ENCODE measurements at places on chromosomes 2 and 18.

DNA sequence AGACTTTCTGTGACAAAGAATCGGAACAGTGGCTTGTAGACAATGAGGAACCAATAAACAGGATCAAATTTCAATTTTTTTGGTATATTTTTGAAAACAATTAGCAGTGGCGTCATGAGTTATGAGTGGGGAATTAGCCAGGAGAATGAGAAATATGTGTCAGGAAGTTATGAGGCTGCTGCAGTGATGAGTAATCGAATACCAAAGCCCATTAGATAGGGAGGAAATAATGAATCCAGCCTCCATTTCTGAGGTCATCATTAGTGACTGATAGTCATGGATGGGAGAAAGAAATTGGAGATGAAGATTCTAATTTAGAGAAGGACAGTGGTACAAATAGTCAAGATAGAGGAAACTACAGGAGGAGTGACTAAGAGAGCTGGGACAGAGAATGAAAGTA lies 673.1 kb upstream of the VRK2 start:
- no peak for DNase-seq

GRCh38 chr2:209389171-209389618 lies 34.7 kb upstream of the MAP2 start:
- no peak for DNase-seq

DNA sequence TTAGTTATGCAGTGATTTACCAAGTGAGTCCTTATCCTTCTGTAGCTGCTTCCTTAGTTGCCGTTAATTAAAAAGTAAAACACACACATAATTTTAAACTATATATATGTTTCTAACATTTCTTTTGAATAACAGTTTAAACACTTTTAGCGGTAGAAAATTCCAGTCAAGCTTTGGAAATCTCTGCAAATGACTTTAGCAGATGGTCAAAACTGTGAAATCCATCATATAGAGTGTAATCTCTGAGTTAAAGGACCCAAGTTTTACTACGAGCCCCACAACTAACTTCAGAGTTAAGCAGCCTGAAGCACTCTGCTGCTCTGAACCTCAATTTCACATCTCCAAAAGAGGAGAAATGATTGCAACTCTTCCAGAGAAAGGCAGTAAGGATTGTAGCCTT lies 96.2 kb downstream of the FTCDNL1 start:
- no peak for DNase-seq

DNA sequence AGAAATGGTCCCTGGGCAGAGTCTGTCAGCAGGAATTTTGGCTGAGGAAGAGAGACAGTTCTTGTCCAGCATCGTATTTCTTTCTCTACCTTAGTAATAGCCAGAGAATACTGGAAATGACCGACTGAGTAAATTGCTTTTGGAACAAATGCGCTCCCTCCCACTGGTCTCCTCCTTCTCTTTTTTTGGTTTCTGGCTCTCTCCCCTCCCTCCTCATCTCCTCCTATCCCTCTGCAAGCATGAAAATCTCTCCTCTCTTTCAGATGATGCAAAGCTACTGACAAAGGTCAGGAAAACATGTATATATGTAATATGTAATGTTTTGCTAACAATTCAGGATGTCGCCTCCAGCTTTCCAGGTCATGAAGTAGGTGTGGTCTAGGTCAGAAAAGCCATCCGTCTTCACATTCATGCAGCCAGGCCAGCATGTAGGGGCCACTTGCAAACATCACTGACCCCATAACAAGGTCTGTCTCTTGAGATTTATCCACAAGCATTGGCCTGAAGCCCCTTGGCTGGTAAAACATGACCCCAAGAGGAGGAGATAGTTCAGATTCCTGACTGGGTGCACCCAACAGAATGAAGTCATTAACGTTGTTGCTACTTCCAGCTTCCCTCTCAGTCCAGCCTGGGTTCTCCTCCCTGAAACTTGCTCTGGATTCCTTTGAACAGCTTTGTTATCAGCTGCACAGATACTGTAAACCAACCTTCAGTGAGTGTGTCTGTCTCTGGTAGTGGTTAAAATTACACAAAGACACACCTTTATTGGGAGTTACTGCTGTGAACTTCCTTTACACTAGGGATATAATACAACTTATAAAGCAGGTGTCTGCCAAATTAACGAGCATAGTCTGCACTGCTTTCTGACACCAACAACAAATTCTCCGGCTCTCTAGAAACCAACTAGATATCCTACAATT lies 864.4 kb upstream of the KLHL29 start:
- DNase-seq, result no peak

DNA sequence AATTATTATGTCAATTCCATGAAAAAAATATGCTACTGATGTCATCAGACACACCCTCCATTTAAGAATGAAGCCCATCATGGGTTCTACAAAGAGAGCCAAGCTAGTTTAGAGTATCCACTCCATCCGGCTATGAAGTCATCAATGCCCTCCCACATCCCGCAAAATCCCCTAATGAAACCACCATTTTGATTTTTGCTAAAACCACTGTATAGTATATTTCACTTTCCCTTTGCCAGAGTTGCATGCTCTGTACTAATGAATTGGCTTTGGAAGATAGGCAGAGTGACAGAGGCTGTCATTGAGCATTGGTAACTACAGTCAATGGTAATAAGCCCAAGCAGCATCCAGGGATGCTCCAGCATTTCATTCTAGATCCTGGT lies 118.6 kb downstream of the ANKRD44 start:
- peak; percentile 35 for DNase-seq

DNA sequence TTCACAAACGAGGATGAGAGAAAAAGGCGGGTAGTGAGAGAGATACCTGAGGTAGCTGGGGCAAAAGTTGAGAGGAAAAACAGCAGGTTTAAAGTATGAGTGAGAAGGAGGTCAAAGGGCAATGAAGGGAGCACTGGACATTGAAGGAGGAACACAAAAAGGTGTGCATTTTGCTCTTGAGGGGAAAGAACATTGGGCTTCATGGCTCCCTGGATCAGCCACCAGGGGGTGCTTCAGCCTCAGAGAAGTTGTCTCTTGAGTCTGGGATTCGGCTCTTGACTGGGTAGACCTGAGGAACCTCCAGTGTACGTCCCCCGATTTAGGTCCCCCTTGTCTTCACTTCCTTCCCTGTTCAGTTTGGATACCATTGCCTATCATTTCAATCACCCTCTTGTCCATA lies 128.5 kb downstream of the RAPGEF4 start:
- DNase-seq, result no peak

DNA sequence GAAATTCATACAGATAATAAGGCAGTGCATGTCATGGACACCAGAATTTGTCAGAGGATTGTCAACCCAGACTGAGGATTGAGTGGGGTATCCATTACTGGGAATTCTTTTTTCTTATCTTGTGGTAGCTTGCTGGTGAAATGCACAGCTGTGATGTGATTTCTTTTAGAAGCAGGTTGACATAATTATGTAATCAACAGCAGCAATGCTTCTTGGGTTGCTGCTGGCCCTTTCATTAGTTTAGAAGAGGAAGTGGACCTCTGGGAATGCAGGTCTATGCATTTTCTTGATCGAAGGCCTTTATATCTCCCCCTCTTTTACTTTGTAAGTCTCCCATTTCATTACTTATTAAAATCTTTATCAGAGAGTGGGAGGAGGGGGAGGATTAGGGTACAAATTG lies 319.9 kb downstream of the AGPS start:
- no peak for DNase-seq

Data from T-helper 9 cell (primary cell).